ENCODE measurements at places on chromosomes 16 and 17.

DNA sequence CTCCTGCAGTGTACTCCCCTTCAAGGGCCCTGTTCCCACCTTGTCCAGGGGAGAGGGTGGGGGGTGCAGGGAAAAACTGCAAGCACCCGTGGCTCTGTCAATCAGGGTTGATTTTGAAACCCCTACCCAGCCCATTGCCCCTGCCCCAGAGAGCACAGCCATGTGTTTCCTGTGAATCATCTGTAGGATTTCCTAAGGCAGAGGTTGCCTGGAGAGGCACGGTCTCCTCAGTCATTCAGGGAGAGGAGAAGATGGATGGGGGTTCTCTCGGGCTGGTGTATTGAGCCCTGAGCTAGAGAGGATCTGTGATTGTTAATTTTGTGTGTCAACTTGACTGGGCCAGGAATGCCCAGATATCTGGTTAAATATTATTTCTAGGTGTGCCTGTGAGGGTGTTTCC is 3.5 kb upstream of the AGRP start:
- DNase-seq: no peak

DNA sequence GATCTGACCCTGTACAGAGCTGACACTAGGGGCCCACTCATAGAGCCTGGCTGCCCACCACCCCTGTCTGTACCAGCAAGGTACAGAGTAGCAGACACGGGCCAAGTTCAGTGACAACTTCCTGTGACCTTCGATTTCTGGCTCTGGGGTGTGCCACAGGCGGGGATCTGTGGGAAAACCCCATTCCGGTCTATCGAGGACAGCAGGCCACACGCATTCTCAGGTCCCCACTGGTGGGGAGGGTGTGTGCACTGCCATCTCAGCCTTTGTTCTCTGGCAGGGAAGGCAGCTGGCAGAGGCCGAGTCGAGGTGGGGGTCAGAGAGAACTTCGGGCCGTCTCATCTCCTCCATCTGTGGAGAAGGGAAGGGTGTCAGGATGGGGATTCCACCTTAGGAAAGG is 10.0 kb downstream of the NLE1 start:
- no peak for DNase-seq

GRCh38 chr17:79207960-79208359 is 133.3 kb downstream of the ENGASE start:
- no peak for DNase-seq

- peak; percentile 15 for DNase-seq
Observed at GRCh38 chr16:66476328-66477027, 49.4 kb downstream of the BEAN1 start.

DNA sequence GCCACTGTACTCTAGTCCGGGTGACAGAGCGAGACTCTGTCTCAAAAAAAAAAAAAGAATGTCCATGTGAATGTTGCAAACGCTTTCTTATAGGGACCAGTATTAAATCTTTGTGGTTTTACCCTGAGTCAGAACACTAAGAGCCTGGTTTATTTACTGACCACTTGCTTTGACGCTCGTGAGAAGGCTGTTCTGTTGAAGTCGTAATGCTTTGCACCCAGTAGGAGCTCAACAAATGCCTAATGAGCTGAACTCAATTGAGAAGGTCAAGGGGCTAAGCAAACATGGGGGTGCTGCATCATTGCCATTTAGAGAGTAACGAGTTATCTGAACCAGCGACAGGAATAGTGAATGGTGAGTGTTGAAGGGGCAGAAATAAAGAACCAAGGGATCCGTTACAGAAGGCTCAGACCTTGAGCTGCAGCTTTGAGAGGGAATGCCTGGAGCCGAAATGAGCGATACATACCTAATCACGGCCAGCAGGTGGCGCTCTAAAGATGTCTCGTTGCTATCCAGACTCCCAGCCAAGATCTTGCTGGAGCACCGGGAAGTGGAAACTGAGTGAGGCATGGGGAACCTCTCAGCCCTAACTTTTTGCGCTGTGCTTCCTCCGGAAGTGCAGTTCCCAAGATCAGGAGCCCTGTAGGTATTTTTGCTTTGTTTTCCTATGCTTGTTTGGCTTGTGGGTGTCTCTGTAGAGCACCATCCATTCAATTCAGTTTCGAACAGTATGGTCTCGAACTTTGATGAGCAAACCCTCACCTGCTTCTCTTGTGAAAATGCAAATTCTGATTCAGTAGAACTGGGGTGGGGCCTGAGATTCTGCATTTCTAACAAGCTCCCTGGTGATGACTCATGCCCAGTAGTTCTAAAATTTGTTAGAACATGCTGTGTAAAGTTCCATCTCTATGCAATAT is 12.6 kb upstream of the RNF222 start:
- peak; percentile 41 for DNase-seq

GRCh38 chr16:49795513-49795912 is 60.4 kb downstream of the ZNF423 start:
- no peak for DNase-seq

- no peak for DNase-seq
Observed at GRCh38 chr17:45824475-45824874, 20.2 kb upstream of the SPPL2C start.

DNA sequence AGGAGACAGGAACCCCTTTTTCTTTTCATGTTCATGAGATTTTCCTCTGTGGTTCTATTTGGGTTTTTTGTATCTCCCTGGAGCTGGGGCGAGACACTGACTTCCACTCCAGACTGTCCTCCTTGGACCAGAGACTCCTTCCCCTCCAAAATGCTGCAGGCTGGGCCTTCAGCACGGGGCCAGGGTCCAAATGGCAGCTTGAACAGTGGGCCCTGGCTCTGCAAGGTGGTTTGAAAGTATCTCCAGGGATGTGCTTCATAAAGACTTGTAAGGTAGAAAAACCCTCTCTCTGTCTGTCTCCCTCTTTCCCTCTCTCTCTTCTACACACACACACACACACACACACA is 236.1 kb downstream of the ZNF423 start:
- no peak for DNase-seq

GRCh38 chr16:30473231-30474073 is 910 bp downstream of the ITGAL start:
- peak; percentile 78 for DNase-seq

GRCh38 chr16:55473587-55473986 is 5.4 kb upstream of the MMP2 start:
- DNase-seq: no peak

DNA sequence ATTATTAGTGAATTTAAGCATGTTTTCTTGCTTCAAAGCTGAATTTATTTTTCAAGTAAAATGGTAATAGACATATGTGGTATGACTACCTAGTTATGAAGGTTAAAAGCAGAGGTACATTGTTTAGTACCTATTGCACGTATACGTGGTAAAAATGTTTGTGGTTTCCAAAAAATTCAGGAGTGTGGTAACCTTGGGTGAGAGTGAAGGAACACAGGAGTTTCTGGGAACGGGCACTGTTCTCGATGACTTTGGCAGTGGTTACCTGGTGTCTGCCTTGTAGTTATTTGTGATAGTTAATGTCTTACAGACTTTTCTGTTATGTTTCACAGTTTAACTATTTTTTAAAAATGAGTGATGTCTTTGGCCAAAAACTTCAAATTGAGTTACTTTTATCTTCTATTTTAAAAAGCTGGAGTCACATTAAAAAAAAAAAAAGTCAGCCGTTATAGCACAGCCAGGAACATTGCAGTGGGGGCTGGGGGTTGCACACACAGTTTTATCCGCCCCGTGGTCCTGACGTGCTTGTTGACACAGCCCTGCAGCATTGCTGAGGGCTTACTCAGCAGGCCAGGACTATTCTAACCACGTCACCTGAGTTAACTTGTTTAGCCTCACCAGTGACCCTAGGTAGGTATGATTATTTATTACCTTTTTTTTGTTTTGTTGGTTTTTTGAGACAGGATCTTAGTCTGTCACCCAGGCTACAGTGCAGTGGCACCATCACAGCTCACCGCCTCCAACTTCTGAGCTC is 10.9 kb downstream of the JPT2 start:
- no peak for DNase-seq

DNA sequence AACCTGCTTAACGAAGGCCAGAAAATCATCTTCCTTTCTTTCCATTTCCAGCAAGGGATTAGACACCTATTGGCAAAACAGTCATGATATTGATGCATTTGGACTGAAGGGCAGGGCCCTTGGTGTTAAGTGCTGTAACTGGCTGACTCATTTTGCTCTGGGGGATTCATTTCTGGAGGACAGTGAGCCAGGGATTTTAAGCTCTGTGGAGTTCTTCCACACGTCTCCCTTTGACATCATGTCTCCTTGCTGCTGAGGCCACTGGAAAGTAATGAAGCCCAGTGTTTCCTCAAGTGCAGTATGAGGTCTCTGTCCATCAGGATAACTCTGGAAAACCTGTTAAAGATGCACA is 42.2 kb downstream of the DNAH9 start:
- no peak for DNase-seq

DNA sequence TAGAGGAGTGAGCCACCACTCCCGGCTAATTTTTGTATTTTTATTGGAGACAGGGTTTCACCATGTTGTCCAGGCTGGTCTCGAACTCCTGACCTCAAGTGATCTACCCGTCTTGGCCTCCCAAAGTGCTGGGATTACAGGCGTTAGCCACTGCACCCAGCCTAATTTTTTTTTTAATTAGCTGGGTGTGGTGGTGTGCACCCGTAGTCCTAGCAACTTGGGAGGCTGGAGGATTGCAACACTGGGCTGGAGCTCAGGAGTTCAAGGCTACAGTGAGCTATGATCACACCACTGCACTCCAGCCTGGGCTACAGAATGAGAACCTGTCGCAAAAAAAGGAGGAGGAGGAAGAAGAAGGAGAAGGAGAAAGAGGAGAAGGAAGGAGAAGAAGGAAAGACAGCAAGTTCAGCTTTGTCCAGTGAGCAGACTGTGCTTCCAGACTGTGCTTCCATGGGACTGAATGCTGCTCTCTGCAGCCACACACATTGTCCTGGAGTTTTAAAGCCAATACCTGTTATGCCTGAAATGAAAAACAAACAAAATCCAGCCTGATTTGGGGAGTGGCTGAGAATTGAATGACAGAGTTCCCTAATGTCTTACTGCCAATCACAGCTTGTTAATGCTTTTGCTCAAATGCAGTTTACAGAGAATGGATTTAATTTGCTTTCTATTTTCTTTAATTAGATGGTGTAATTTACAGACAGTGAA is 2.8 kb upstream of the TNFRSF13B start:
- DNase-seq: no peak

DNA sequence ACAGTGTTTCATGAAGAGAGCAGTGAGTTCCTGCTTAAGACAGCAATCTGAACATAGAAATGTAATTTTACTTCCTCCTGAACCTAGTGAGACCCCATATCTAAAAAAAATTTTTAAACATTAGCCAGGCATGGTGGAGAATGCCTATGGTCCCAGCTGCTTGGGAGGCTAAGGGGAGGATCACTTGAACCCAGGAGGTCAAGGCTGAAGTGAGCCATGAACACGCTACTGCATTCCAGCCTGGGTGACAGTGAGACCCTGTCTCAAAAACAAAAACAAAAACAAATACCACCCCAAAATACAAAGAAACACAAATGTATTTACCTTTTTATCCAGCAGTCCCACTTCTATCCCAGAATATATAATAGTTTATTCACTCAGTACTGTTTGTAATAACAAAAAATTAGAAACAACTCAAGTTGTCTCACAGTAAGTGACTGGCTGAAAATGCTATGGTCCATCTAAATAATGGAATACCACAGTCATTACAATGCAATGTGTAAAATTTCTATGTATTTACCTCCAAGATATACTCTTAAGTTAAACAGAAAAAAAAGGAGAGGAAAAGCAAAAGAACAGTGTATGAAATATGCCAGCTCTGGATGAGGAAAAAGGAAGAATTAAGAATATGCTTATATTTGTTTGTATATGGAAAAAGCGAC is 16.3 kb downstream of the CFDP1 start:
- no peak for DNase-seq

DNA sequence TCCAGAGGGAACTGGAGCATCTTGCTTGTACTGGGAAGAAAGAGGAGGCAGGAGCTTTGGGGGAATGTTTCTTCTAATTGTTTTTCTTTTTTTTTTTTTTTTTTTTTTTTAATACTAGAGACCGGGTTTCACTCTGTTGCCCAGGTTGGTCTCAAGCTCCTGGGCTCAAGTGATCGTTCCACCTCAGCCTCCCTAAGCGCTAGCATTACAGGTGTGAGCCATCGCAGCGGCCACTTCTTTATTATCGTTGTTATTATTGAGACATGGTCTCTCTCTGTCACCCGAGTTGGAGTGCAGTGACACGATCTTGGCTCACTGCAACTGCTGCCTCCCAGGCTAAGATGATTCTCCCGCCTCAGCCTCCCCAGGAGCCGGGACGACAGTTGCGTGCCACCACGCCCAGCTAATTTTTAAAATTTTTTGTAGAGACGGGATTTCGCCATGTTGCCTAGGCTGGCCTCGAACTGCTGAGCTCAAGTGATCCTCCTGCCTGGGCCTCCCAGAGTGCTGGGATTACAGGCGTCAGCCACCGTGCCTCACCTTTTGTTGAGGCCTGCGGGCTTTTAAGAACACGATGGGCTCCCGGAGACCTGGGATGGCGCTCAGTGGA is 137.3 kb upstream of the GSE1 start:
- DNase-seq: no peak

DNA sequence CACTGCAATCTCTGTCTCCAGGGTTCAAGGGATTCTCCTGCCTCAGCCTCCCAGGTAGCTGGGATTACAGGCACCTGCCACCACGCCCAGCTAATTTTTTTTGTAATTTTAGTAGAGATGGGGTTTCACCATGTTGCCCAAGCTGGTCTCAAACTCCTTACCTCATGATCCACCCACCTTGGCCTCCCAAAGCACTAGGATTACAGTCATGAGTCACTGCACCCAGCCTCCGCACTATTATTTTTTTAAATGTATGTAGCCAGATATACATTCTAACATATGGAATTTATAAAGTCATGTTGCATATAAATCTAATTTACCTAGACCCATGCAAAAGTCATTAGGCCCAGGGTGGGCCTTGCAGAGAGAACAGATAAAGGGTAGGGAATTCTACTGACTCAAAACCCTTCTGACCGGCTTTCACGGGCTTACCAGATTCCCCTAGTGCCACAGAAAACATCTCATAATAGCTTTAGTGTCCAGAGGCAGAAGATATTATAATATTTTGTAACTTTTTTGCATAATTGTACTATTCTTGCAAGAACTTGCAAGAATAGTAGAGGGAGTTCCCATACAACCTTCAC is 20.5 kb upstream of the HELZ start:
- DNase-seq: no peak

DNA sequence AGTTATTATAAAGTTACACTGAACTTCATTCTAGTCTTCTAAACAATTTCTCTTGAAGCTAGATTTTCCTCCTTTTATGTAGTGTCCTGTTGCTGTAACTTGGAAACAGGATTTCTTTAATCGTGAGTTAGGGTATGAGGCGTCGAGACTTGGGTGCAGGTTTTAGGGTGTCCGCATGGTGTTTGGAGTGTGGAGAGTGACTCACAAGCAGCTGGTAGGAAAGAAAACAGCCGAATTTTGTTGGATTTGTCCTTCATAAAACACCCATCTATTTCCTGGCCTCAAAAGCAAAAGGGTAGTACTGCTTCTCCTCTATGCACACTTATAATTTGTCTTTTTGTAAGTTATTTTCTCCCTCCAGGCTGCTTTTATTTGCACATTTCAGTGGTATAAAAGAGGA is 1.6 kb downstream of the RPTOR start:
- no peak for DNase-seq

DNA sequence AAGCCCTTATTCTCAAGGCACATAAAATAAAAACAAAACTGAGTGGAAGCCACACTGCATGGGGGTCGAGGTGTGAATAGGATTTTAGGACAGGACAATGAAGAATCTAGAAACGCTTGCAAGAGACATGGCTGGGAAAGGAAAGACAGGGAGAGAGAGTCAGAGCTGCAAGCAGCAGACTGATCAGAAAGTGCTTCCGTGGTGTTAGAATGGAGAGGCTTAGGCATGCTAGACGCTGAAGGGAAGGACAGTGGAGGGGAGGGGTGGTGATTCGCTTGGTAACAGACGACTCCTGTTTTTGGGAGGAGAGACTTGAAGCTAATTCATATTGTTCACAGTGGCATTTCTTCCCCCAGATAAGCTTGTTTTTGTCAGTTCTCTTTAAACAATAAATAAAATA is 173.5 kb downstream of the AIPL1 start:
- no peak for DNase-seq

All from stimulated activated CD8-positive, alpha-beta memory T cell treated with anti-CD3 and anti-CD28 coated beads, Interleukin-15, amount 100 ng/mL, for 48 hours (primary cell).